ENCODE measurements at places on chromosomes 1 and 21.

GRCh38 chr1:174358786-174359453, 88.8 kb upstream of the GPR52 start:
- DNase-seq = no peak

GRCh38 chr1:187067160-187067559, 238.4 kb downstream of the PLA2G4A start:
- DNase-seq = no peak

DNA sequence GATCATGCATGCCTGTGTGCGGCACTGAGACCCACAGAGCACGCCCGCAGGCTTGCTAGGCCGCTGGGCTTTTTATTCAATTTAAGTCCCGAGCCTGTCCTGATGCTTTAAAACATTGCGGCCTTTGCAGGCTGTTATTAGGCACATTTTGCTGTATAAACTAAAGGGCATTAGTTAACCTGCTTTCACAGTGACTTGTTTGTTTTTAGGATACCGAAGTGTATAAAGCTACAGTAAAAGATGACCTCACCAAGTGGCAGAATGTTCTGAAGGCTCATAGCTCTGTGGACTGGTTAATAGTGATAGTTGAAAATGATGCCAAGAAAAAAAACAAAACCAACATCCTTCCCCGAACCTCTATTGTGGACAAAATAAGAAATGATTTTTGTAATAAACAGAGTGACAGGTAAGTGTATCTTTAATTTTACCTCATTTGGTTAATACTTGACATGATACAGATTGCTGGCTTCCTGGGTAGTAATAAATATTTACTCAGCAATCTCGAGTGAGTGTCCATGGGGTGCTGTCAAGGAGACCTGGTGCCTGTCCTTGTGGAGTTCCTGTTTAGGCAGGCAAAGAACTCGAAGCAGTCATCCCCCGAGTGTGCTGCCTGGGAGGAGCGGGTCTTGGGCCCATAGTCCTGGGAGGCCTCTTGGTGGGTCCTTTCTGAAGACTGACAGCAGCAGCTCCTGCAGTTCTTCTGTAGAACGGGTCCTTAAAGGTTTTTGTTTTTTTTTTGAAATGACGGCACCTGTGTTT, 40.1 kb downstream of the TRAPPC10 start:
- DNase-seq = no peak

- DNase-seq = no peak
These were observed 150.0 kb upstream of the APP start for GRCh38 chr21:26320596-26320995.

DNA sequence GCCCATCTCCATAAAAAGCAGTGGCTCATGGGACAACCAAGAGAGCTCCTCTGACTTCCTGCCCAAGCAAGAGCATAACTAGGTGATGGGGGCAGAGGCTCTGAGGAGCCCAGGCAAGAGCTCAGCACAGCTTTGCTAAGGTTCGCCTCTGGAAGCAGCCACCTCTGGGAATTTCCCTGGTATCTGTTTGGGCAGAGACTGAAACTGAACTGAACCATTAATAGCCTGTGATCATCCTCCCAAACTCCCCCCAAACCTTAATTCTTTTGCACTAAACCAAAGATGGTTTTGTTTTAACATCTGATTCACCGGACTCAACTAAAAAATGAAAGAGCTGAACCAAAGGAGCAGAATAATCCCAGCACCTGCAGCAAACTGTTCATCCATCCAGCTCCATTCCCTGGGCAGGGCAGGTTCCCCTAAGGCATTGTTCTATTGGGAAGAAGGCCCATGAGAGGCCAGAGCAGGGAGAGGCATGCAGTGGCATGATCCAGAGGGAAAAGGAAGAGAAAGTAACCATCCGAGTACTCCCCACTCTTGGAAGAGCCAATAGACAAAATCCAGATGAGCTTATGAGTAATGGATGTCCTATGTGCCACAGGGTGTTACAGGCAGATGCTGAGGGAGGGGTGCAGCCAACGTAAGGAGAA, 77.8 kb upstream of the KAZN start:
- DNase-seq = no peak

DNA sequence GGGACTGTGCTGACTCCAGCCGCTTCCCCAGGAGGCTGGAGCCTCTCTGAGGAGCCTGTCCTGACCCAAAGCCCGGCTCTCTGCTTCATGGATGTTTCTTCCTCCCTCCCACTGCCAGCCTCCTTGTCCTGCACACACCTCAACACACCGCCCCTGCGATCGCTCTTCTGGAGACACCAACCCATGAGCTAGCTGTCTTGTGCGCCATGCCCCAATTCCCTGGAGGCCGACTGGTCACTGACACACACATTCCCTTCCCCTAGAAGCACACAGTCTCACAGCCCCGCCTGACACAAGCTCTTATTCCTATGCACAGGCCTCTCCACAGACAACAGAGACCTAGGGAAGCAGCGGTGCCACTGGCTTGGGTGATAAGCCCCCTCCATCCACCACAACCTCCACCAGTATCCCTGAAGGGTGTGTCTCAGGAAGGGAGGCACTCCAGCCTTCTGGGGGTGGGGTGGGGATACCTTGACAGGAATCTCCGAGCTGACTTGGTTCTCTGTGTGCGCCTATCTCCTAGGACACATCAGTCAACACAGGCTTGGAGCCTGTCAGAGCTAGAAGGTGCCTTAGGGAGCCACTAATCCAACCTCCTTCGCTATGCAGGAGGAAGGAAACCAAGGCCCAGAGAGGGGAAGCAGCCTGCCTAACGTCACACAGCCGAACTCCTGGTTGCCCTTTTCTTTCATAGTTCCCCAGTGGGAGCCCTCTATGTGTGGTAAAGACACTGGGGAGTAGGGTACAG, 31.1 kb downstream of the AHDC1 start:
- DNase-seq = no peak

- DNase-seq = peak; percentile 69
These were observed 21.9 kb upstream of the PIK3CD start for GRCh38 chr1:9629445-9630201.

DNA sequence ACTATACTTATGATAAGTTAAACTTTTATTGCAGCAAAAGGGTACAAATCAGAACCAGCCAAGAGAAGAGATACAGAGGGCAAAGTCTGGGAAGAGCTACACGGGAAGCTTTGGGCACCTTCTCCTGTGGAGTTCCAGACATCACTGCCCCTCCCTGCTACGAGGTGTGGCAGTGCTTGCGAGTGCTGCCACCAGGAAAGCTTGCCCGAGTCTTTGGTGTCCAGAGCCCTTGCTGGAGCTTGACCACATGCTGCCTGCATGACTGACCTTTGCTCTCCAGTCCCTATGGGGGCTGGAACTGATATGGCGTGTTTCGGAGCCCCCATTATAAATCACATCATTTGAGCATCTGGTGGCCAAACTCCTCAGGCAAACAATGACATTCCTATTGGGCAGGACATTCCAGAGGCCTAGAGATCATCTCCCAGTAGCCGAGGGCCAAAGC, 23.4 kb downstream of the PLEKHO1 start:
- DNase-seq = no peak

All from stimulated activated CD4-positive, alpha-beta T cell treated with anti-CD3 and anti-CD28 coated beads, Interleukin-2, amount 100 ng/mL, for 48 hours (primary cell).